ENCODE measurements at places on chromosomes 4 and X.

DNA sequence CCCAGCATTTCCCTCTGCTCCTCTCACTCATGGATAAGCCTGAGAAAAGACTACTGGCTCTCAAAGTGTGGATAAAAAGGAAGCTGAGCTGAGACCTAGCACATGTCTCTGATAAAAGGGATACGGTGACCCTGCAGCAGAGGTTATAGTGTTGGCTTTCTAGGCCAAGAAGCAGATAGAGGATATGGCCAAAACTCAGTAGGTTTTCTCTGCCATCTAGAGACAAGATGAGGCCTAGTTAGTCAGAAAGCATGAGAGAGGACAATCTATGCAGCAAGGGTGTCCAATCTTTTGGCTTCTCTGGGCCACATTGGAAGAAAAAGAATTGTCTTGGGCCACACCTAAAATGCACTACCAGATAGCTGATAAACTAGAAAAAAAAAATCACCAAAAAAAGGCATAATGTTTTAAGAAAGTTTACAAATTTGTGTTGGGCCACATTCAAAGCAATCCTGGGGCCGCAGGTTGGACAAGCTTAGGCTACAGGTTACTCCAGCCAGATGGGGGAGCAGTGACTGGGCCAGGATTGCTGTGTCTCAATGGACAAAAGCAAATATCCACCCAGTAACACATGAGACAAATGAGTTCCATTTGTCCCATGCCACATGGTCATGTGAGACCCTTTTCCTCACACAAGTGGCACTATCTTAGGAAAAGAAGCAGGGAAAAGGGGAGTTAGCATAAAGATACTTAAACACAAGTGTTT lies 411.4 kb downstream of the INPP4B start:
- ATAC-seq = no peak

DNA sequence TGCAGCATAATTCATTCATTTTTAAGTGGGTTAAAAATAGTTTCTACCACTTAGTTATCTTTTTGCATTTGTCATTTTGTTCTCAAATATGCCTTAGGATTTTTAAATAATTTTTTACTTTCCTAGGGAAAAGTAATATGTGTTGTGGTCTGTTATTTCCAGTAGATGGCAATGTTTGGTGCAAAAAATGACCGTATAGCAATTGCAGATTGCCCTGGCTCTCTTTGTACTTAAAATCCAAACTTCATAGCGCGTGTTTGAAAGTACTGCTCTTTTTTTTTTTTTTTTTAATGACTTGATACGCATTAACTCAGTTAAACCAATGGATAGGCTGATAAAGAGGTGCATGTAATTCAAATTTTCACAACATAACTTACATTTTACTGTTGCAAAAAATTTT lies 74.4 kb upstream of the RBMX start:
- peak; percentile 88 for ATAC-seq

- ATAC-seq = no peak
These were observed 3.9 kb downstream of the ZFP42 start for GRCh38 chr4:187999406-187999932.

DNA sequence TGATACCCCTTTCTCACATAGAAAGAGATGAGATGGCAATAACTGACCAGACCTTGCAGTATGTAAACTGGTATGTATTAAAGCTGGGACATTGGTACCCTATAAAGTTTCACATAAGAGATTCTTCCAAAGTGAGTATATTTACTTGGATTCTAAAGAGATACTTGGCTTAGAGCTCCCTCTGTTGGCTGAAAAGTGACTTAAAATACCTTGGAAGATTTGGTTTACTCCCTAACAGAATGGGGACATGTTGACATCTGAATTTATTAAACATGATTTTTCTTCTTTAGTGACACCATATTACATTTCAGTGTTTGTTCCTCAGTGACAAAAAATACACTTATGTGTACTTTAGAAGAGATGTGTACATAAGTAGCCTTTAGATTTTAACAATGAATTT lies 47.9 kb upstream of the RGN start:
- ATAC-seq = peak; percentile 77

DNA sequence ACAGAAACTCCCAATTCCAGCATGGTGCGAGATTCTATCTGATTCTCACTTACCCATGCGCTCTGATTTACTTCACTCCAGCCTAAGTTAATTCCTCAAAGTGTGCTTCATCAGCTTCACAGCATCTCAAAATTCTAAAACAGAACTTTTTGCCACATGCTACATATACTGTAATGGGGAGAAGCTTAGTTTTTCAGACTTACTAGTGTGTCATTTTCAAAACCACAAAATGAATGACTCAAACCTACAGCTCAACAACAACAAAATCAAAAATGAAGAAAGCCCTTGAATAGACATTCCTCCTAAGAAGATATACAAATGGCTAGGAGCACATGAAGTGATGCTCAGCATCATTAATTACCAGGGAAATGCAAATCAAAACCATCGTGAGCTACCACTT lies 14.9 kb downstream of the IRF2 start:
- peak; percentile 49 for ATAC-seq

DNA sequence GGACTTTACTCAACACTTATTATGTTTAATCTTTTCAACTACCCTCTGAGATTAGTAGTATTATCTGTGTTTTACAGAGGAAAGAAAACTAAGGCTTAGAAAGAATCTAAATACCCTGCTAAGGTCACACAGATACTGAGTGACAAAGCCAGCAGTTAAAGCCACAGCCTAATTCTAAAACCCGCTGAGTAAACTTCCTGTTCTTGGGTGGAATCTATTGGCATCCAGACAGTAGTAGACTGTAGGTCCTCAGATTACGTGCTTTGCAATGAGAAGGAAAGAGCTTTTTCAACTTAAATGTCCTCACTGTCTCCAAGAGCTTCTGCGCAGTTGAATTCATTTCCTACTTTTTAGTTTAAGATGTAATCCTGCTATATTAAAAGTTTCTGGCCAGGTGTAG lies 126.0 kb downstream of the TENM3 start:
- peak; percentile 38 for ATAC-seq

DNA sequence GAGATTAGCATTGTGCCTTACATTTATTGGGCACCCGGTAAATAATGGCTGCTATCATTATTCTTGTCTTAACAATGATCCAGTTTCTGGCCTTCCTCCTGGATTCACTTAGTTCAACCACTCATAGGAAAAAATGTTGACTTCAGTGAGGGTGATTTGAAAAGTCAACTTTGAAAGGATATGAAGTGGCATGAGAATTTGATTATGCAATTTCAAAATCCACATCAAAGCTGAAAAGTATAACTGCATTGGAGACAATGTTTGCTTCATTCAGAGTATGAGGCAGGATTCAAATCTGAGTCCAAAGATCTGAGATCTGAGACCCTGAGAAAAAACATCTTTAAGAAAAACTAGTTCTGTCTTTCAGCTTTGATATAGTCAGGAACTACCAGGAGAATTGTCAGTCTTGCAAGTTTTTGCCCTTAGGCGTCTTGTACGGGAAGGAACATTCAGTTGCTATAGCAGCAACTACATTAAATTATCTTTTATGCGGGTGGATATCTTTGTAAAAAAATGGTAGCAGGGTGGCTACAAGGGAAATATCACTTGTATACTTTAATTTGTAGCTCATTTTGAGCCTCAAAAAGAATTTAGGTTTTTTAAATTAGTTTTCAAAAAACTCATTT lies 587.5 kb upstream of the LCORL start:
- no peak for ATAC-seq

- peak; percentile 49 for ATAC-seq
These were observed 107.0 kb downstream of the LDB2 start for GRCh38 chr4:16791460-16791859.

DNA sequence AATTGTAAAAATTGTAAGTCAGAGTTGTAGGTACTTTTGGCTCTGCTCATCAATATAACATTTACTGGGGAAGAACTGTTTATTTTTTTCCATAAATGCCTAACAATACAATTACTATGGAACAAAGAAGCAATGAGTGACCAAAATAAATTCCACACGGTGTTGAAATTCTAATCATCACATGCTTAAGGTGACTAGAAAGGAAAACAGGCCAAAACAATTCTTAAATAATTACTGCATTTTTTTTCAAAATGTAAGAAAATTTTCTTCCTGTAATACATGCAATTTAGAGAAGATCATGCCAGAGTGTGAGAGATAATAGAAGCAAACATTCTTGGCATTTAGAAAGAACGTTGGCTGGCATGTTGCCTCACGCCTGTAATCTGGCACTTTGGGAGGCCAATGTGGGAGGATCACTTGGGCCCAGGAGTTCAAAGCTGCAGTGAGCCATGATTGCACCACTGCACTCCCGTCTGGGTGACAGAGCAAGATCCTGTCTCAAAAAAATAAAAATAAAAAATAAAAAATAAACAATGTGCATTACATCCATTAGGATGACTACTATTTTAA lies 22.5 kb downstream of the C4orf46 start:
- ATAC-seq = no peak

Data from SK-N-SH treated with all-trans-retinoic acid at 6 μM for 48 hours (cell line).